Kidney glomerular epithelial cell (primary cell): ENCODE measurements at places on chromosomes 4 and X.

DNA sequence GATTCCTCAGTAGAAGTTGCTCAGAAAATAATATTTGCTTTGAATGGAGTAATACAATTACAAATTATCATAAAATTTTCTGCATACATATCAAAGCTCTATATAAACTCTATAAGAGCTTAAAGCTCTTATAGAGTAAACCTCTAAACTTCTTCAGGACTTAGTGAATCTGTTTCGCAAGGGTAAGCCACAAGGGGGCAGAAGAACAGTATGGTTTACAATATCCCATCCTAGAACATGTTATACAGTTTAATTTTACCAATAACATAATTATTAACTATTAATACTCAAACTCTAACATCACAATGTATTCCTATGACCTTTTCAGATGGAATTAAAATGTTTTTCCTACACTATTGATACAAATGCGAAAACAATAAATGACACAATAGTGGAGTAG, 33.8 kb upstream of the SPANXN1 start:
- no peak for DNase-seq

DNA sequence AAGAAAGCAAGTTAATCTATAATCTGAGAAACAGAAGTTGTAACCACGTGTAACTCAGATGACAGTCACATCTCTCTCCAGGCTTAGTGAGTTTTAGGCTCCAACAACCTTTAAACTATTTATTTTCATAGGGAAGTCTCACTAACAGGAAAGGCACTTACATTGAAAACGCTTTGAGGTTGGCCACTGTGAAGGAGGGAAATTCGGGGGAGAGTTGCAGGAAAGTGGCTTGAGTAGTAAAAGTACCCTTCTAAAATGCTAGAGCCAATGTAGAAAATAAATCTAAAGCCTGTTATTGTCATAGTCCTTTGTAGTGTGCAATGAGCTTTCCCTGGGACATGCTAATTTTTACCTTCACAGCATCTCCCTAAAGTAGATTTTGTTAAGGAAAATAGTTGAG, 995 bp upstream of the NFXL1 start:
- no peak for DNase-seq

GRCh38 chrX:10709276-10709675, 88.9 kb upstream of the MID1 start:
- DNase-seq: no peak

DNA sequence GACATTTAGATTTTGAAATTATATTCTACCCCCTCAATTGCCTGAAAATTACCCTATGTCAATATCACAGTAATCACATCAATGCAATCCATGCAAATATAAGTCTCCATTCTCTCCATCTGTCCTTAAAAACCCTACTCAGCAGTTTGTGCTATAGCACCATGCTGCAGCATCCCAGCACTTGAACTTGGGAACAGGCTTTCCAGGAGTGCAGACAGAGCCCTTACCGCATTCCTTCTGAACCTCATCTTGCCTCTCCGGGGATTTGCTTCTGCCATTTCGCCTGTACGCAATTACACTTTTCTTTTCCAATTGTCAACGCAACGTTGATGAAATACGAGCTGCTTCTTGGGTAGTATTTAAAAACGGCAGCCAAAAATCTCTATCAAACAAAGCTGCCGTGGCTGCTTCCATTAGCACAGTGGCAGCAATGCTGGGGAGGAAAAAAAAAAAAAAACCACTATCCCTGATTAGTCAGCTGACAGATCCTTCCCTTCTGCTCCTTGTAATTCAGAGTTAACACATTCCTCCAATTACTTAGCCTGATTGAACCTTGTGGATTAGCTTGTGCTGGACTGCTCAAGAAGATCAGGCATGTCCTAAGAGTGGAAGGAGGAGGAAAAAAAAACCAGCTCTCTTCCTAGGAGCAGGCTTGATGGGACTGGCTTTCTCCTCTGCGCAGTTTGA, 65.6 kb downstream of the MCF2 start:
- no peak for DNase-seq

DNA sequence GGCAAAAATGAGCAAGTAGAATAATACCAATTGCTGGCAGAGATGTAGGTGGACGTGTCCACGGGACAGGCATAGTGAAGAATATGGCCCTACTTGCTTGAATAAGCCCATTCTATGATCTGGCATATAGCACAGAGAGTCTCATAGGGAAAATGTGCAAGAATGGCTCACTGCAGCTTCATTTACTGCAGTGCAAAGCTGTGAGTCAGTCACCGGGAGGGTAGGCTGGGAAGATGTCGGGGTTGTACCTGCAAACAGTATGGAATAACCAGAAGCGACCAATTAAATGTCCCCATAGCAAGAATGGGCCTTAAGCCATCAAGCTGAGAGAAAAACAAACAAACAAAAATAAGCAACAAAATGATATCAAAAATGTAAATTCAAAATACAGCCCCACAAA, 74.3 kb downstream of the DHX15 start:
- DNase-seq: no peak

DNA sequence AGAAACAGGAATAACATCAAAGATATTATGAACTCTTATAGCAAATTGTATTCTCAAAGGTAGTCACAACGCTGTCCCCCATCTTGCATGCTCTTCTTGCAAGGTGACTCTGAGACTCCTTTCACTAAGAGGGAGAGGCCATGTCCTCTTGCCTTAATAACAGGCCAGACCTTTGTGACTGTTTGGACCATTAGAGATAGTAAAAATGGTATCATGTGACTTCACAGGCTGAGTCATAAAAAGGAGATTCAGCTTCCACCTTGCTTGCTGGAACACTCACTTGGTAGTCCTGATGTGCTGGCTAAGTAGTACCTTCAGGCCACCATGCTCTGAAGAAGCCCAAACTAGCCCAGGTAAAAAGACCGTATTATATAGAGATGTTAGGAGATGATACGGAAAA, 143.8 kb downstream of the FBXW7 start:
- DNase-seq: no peak
